ENCODE measurements at places on chromosomes 4 and X.

- DNase-seq, result no peak
These were observed 10.9 kb upstream of the SYTL5 start for GRCh38 chrX:37995428-37995827.

GRCh38 chr4:142386449-142386848 is 459.7 kb downstream of the INPP4B start:
- DNase-seq, result no peak

- no peak for DNase-seq
These were observed 1.9 kb downstream of the NALF2 start for GRCh38 chrX:69505772-69506616.

GRCh38 chr4:43369036-43369594 is 476.6 kb downstream of the GRXCR1 start:
- DNase-seq, result no peak

GRCh38 chrX:102934624-102935023 is 2.4 kb upstream of the RAB40AL start:
- DNase-seq, result no peak

GRCh38 chrX:110734894-110735541 is 60.6 kb downstream of the CHRDL1 start:
- DNase-seq, result no peak

DNA sequence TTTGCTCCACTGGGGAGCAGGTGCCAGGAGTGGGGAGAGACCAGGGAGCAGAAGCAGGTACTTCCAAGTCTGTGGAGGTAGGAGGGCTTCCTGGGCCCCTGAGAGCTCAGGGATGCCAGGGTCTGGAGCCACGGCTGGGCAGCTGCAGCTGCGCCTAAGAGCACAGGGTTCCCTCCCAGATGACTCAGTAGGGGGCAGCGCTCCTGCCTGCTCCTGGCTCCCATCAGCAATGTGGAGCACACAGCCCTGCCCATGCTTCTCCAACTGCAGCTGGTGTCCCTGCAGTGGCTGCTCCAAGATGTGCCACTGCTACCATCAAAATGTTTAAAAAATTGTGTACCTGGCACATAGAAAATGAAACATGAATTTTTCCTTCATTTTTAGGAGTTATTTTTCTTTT is 1028.2 kb downstream of the PCDH7 start:
- DNase-seq, result no peak

- DNase-seq, result no peak
These were observed 255.9 kb downstream of the SPRY1 start for GRCh38 chr4:123652476-123652875.

DNA sequence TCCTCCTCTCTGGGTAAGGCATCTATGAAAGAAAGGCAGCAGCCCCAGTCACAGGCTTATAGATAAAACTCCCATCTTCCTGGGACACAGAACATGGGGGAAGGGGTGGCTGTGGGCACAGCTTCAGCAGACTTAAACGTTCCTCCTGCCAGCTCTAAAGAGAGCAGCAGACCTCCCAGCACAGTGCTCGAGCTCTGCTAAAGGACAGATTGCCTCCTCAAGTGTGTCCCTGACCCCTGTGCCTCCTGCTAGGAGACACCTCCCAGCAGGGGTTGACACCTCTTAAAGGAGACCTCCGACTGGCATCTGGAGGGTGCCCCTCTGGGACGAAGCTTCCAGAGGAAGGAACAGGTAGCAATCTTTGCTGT is 89.9 kb downstream of the EFHC2 start:
- DNase-seq, result no peak

- no peak for DNase-seq
These were observed 624.9 kb downstream of the FSTL5 start for GRCh38 chr4:161538941-161539340.

- no peak for DNase-seq
These were observed 791 bp downstream of the GUCY1B1 start for GRCh38 chr4:155759372-155760252.

DNA sequence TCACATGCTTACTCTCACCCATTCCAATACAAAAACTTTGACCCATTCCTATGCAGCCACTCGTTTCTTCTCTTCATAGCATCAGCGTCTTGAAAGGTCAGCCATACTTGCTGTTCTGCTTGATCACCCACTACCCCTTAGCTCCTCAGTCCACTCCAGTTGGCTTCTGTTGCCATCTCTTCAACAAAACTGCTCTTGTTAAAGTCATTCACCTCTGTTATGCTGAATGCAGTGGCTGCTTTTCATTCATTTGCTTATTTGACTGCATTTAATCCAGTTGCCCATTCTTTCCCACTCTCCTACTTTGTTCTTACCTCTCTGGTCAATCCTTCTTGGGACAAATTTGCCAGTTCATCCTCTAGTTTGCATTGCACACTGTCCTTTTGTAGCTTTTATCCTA is 24.9 kb downstream of the CEP135 start:
- no peak for DNase-seq

DNA sequence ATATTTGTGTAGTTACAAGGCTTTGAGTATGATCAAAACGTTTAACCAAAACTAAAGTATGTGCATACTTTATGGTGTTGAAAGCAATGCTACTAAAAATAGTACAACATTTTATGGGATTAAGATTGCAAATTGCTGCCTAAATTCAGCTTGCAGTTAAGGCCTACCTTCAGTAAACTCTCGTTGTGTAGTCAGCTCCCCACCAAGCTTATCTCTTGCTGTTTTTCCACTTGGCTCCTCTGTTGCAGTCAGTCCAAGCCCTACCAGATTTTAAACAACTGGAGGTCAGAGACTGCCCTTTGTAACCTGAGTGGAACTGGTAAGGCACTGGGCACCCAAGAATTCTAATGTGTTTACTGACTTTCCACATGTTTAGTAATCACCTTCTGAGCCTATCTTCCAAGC is 25.7 kb downstream of the AFF1 start:
- DNase-seq, result no peak

DNA sequence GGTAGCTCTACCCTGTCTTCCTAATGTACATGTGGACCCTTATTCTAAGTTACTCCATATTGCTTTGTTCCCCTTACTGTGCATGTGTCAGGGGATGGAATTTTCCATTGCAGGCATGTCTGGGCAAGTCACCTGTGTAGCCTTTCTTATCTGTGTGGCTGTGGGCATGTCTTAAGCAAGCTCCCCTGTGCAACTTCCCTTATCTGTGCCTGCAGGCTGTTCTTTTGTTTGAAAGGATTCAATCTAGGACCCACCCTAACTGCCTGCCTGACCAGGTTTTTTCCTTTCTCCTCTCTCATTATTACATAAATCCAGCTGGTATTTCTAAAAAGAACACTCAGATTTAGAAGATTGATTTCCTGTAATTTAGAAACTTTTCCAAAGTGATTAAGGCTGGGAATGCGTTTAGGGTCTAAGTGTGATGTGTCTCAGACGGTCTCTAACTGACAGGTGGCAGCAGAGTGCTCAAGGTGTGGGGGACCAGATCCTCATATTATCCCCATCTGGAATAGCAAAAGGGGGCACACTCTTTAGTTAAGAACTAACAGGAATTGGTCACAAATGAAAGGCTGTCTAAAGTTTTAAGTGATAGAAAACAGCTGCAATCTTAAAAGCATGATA is 198.9 kb upstream of the PPP1R2C start:
- DNase-seq, result no peak

GRCh38 chr4:102076622-102077021 is 268.7 kb downstream of the SLC39A8 start:
- no peak for DNase-seq

DNA sequence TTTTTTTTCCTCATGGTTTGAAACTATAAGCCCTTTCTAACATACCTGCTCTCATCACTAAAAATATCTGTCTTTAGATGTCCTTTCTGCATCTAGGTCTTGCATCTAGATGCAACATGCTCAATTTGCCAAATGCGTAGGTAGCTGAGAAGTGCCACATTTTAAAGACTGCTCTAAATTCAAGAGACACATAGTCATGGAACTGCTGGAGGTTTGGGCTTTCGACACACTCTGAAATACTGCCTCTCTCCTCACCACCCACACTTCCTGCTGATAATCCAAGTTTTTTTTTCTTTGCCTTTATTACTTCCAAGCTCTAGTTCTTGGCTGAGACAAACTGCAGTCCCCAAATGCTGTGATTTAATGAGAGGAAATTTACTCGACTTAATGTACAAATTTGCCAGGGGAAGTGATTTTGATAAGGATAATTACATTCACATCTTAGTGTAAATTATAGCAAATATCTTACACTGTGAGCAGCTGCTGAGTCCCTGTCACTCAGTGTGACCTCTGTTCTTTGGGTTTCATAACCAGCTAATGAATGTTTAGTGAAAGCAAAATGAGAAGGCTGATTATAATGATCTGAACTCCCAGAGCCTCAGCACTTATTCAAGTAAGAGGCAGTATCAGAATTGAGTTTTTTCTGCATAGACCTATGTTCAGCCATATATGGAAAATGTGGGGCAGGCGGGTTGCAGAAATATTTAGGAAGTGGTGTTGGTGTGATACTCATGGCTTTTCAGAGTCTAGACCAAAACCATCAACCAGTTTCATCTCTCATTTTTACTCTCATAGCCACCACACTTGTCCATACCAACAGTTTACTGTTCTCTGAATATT is 31.3 kb downstream of the DRD5 start:
- DNase-seq, result no peak

Data from 8988T (cell line).